Activated CD8-positive, alpha-beta T cell treated with anti-CD3 and anti-CD28 coated beads, Interleukin-2, amount 10 ng/mL, durations not matched to agents 7 days and 5 days (primary cell): ENCODE measurements at places on chromosomes 6 and 20. TPM values are rescaled to one million over a fixed set of nuclear protein-coding genes. Genes with fewer than 3 reads are reported as not detected.

GRCh38 chr20:51450221-51450712 is 92.3 kb downstream of the NFATC2 start:
- no peaks in the 10 kb centered on the region for H3K27me3 ChIP-seq
- H3K4me3 ChIP-seq: no peak overlapping the region
- peaks cover 29% of the 10 kb centered on the region for H3K4me1 ChIP-seq
- H3K27ac ChIP-seq: peak overlapping the region; percentile 16

- H3K4me1 ChIP-seq: peaks cover 48% of the 10 kb centered on the region
- no peaks in the 10 kb centered on the region for H3K27me3 ChIP-seq
- peaks cover 9% of the 10 kb centered on the region for H3K36me3 ChIP-seq
- no peak for DNase-seq
- no peak overlapping the region for H3K4me3 ChIP-seq
- H3K27ac ChIP-seq: no peak overlapping the region
These were observed 20.1 kb downstream of the RNF24 start for GRCh38 chr20:3995067-3995748.

Gene UBE2C
- total RNA-seq: 251 TPM

GRCh38 chr6:108831104-108831503 is 17.1 kb upstream of the ARMC2 start:
- peaks cover 14% of the 10 kb centered on the region for H3K27me3 ChIP-seq
- no peak for DNase-seq
- H3K36me3 ChIP-seq: peaks cover 8% of the 10 kb centered on the region
- no peak overlapping the region for H3K4me3 ChIP-seq
- no peak overlapping the region for H3K27ac ChIP-seq

Gene CD2AP
- 38.8 TPM for total RNA-seq

DNA sequence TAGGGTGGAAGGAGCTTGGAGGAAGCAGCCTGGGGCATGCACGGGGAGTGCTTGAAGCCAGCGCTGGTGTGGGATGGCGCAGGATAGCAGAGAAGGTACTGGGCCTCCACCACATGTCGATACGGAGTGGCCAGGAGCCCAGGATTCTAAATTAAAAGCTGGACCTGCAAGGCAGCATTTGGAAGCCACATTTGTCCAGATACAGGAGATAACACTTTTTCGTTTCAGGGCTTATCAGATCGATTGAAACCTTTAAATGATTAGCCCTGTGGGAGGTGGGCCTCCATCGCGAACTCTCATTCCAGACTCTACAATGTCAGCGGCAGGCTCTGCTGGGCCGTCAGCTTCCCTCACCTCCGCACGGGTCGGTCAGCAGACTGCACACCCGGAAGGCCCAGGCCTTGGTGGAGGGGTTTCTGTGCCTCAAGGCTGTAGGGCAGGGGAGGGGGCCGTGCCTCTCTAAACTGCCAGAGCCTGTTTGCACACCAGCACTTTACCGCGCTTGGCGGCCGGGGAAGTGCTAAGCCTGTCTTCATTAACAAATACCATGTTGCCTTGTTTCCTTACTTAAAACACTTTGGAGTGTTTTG is 17.9 kb downstream of the EDN3 start:
- no peaks in the 10 kb centered on the region for H3K27me3 ChIP-seq
- H3K4me1 ChIP-seq: no peaks in the 10 kb centered on the region
- no peaks in the 10 kb centered on the region for H3K36me3 ChIP-seq
- no peak overlapping the region for H3K4me3 ChIP-seq
- no peak for DNase-seq

Gene CASP8AP2
- total RNA-seq: 42.5 TPM

- H3K4me1 ChIP-seq: peaks cover 24% of the 10 kb centered on the region
- H3K36me3 ChIP-seq: no peaks in the 10 kb centered on the region
- no peak overlapping the region for H3K4me3 ChIP-seq
- no peak for DNase-seq
These were observed 3.9 kb upstream of the LY6G6D start for GRCh38 chr6:31711233-31711632.

DNA sequence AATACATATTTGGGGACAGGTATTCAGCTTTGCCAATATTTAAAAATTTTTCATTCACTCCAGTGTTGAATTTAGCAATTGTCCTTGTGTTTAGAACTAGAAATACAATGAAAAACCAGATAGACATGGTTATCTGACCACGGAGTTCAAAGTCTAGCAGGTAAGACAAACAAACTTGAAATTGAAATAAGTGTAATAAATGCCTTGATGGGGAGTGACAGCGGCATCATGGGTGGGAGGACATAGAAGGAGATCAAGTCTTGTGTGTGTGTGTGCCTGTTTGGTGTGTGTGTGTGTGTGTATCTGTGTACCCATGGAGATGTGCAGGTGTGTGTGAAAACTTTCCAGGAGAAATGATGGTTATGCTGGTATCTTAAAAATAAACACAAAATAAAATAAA is 750.0 kb upstream of the CITED2 start:
- H3K4me3 ChIP-seq: no peak overlapping the region
- no peaks in the 10 kb centered on the region for H3K27me3 ChIP-seq
- DNase-seq: no peak

DNA sequence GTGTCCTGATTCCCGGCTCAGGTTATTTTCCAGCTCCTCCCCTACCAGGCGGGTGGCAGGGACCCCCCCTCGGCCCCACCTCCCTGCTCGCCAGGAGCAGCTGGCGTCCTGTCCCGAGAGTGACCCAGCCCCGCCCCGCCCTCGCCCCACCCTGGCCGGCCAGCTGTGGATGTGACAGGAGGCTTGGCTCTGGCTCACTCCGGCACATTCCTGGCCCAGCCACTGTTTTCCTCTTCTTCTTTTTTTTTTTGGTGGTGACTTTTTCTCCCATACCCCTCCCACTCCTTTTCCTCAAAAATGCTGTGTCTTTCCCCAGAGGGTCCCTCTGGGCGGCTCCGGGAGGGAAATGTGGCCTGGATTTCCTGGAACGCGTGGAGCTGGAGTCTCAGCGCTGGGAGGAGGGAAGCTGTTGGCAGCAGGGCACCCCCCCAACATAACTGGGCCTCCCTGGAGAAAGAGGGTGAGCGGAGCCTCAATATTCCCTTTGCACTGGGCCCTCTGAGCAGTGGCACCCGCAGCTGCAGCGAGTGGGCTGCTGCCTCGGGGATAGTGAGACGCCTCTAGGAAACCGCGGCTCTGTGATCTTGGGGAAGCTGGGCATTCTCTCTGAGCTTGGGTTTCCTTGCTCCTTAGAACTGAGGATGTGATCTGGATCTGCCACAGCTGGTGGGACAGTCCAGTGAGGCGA is 28.3 kb upstream of the CSNK2A1 start:
- H3K4me1 ChIP-seq: peaks cover 2% of the 10 kb centered on the region
- no peak overlapping the region for H3K27ac ChIP-seq
- no peak overlapping the region for H3K4me3 ChIP-seq
- peaks cover 22% of the 10 kb centered on the region for H3K27me3 ChIP-seq
- DNase-seq: no peak
- no peaks in the 10 kb centered on the region for H3K36me3 ChIP-seq

GRCh38 chr6:37987018-37987417 is 167.5 kb downstream of the ZFAND3 start:
- no peak for DNase-seq
- H3K4me3 ChIP-seq: no peak overlapping the region
- peaks cover 3% of the 10 kb centered on the region for H3K27me3 ChIP-seq
- no peak overlapping the region for H3K27ac ChIP-seq
- H3K4me1 ChIP-seq: peaks cover 21% of the 10 kb centered on the region

Gene PI3
- total RNA-seq: not detected

GRCh38 chr6:2531426-2532215 is 219.1 kb downstream of the MYLK4 start:
- no peak overlapping the region for H3K27ac ChIP-seq
- H3K36me3 ChIP-seq: no peaks in the 10 kb centered on the region
- peaks cover 63% of the 10 kb centered on the region for H3K27me3 ChIP-seq
- no peak overlapping the region for H3K4me3 ChIP-seq

DNA sequence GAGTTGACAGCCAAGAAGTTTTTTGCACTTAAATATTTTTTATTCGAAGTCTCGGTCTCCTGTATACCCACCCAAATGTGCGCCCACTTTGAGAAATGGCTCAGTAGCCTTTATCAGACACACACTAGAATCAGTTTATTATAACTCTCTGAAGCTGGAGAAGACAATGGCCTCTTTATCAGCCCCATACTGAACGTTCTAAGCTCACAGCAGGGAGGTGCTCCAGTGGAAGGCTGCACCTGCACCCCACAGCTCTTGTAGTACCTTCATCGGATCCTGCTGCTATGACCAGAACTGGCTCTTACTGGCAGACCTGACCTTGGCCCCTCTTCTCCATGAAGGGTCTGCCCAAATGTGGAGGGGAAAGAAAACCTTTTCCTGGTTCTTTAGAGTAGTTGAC is 165.0 kb upstream of the SCGN start:
- no peak overlapping the region for H3K27ac ChIP-seq
- no peak overlapping the region for H3K4me3 ChIP-seq
- DNase-seq: no peak
- no peaks in the 10 kb centered on the region for H3K27me3 ChIP-seq
- H3K4me1 ChIP-seq: peaks cover 7% of the 10 kb centered on the region

DNA sequence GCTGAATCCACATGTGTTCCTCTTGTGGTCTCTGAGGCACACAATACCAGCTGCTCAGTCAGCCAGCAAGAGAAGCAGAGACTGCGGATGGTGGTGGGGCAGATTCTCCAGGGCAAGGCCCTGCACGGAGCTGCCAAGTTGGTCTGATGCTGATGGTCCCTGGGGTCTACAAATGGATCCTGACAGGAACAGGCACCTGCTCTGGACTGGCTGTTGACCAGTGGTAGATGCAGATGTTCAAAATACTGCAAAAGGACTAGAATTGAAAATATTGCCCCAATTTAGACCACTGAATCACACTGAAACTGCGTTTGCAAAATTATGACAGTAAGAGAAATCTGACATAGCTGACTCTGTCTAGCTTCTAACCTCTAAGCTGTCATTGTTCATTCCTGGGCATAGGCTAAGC is 29.6 kb upstream of the TUBB2A start:
- no peak overlapping the region for H3K27ac ChIP-seq
- no peaks in the 10 kb centered on the region for H3K36me3 ChIP-seq
- no peak for DNase-seq
- no peaks in the 10 kb centered on the region for H3K4me1 ChIP-seq
- peaks cover 26% of the 10 kb centered on the region for H3K27me3 ChIP-seq

DNA sequence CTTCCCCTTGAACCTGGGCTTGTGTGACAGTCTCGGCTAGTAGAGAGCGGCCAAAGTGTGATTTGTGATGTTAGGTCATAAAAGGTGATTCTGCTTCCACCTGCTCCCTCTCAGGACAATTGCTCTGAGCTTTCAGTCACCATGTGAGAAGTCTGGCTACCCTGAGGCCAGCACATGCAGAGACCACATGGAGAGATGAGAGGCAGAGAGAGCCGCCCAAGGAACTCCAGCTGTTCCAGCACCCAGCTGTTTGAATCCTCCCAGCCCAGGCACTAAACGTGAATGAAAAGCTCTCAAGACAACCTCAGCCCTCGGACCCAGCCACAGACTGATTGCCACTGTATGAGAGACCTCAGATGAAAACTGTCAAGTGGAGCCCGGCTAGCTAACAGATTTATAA is 143.4 kb upstream of the EEF1E1 start:
- H3K36me3 ChIP-seq: no peaks in the 10 kb centered on the region
- no peak overlapping the region for H3K27ac ChIP-seq
- no peaks in the 10 kb centered on the region for H3K4me1 ChIP-seq
- H3K4me3 ChIP-seq: no peak overlapping the region

Gene BEND3
- total RNA-seq: 3.8 TPM

Gene AIF1
- 177 TPM for total RNA-seq

Gene OR2H2
- total RNA-seq: not detected

Gene CST1
- not detected for total RNA-seq

Gene TAGAP
- 67.0 TPM for total RNA-seq

Gene KIAA0408
- total RNA-seq: 2.6 TPM

DNA sequence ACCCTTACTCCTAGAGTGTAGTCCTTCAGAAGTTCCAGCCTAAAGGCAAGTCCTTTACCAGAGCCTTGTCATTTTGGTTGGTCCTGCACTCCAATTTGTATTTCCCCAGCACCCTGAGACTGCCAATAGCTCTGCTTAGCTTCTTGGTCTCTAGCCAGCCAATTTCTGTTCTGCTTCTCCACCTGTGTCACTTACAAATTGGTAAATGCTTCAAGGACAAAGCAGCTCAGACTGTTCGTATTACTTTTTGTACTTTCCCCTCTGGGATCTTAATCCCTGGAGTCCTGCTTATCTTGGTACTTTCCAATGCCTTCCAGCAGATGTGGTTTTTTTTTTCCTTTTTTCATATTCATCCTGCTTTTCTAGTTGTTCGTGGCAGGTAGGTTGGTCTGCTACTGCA is 25.7 kb downstream of the PIGU start:
- no peaks in the 10 kb centered on the region for H3K4me1 ChIP-seq
- DNase-seq: no peak
- H3K4me3 ChIP-seq: no peak overlapping the region

GRCh38 chr6:23841116-23841515 is 284.9 kb upstream of the NRSN1 start:
- no peak overlapping the region for H3K4me3 ChIP-seq
- H3K36me3 ChIP-seq: no peaks in the 10 kb centered on the region
- no peaks in the 10 kb centered on the region for H3K4me1 ChIP-seq
- H3K27me3 ChIP-seq: no peaks in the 10 kb centered on the region
- no peak for DNase-seq

Gene ANKRD66
- not detected for total RNA-seq

Gene VWA7
- total RNA-seq: 6.4 TPM

GRCh38 chr20:14335052-14335451 is 2.4 kb downstream of the FLRT3 start:
- H3K27ac ChIP-seq: no peak overlapping the region
- no peak for DNase-seq
- H3K36me3 ChIP-seq: no peaks in the 10 kb centered on the region

GRCh38 chr6:56450882-56451739 is 191.6 kb downstream of the DST start:
- H3K27ac ChIP-seq: no peak overlapping the region
- DNase-seq: no peak
- no peaks in the 10 kb centered on the region for H3K4me1 ChIP-seq
- H3K27me3 ChIP-seq: no peaks in the 10 kb centered on the region
- H3K36me3 ChIP-seq: no peaks in the 10 kb centered on the region

GRCh38 chr6:157289764-157290163 is 33.6 kb downstream of the TMEM242 start:
- peaks cover 12% of the 10 kb centered on the region for H3K4me1 ChIP-seq
- H3K4me3 ChIP-seq: no peak overlapping the region
- no peak overlapping the region for H3K27ac ChIP-seq

- no peaks in the 10 kb centered on the region for H3K27me3 ChIP-seq
- H3K4me1 ChIP-seq: no peaks in the 10 kb centered on the region
- no peaks in the 10 kb centered on the region for H3K36me3 ChIP-seq
- no peak overlapping the region for H3K4me3 ChIP-seq
- DNase-seq: no peak
These were observed 90.0 kb downstream of the CENPW start for GRCh38 chr6:126429866-126430265.
